ENCODE measurements at places on chromosomes 7 and 10.

- no peak for DNase-seq
Measured at GRCh38 chr10:129716211-129716681, 247.8 kb downstream of the EBF3 start.

- no peak for DNase-seq
Measured at GRCh38 chr7:89133357-89133756, 337.8 kb upstream of the TEX47 start.

DNA sequence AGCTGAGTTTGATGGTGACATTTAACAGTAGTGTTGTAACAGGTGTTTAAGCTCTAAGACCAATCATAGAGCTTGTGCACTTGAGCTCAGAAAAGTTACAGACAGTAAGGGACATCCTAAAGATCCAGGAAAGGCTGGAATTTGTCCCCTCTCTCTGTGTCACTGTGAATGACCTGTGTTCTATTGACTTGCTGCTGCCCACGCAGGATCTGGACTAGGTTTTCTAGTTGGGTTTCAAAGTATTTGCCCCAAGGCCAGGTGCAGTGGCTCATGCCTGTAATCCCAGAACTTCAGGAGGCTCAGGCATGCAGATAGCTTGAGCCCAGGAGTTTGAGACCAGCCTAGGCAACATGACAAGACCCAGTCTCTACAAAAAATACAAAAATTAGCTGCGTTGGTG is 17.1 kb downstream of the AOC1 start:
- no peak for DNase-seq

GRCh38 chr7:129332254-129333035 is 101.8 kb upstream of the STRIP2 start:
- no peak for DNase-seq

GRCh38 chr10:43360086-43360485 is 11.3 kb upstream of the FXYD4 start:
- DNase-seq, result no peak

GRCh38 chr10:46311501-46311951 is 24.7 kb downstream of the ANTXRL start:
- DNase-seq, result no peak

GRCh38 chr10:31773749-31774298 is 154.8 kb downstream of the ARHGAP12 start:
- no peak for DNase-seq

DNA sequence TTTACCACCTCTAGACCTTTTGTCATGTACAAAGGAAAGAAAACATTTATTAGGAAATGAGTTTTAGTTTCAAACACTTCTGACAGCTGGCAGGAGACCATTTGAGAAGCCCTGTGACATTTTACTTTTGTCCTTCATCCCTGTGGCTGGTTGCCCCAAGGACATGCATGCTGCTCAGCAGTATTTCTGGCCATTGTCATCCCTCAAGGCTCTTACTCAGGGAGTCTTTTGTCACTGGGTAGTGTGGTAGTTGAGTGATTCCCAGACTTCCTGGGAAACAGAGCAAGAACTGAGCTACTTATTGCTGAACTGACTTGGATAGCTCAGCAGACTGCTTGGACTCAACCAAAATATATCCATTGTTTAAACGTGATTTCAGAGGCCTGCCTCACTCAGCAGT is 142.8 kb downstream of the LRRC4 start:
- DNase-seq, result no peak

DNA sequence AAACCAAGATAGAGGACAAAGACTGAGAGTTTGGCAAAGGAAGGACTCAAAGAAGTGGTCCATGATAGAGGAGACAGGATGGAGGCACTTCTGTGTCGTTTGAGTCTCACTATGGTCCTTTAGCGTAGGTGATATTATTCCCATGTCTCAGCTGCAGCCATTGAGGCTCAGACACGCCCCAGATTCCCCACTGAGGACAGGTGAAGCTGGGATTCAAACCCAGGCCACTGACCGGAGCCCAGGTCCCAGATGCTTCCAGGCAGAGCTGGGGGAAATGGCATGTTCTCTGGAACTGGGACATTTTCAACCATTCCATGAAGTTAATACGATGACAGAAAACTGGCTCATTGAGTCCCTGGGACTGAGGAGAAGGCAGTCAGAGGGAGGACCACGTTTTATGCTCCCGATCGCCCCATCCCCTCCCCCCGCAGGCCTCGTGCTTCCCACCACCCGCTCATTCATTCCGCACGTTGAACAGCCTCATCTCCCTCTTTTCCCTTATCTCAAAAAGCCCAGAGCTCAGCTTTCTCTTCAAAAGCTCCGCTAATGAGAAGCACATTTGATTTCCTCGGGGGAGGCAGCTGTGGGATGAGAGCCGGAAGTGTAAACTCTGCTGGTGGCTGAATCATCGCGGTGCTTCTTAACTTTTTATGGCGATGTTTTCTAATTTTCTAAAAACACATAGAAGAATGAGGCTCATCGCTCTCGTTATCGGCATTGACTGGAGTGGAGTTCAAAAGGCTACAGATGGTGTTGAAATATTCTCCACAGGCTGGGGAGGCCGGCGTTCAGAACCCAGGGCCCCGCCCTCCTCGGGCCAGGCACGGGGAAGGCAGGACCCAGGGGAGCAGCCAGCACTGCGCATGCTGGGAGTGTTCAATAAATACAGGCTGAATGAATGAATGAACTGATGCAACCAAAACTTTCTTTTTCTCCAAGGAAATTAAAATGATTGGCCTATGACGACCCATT is 64.0 kb downstream of the OAT start:
- peak; percentile 31 for DNase-seq

DNA sequence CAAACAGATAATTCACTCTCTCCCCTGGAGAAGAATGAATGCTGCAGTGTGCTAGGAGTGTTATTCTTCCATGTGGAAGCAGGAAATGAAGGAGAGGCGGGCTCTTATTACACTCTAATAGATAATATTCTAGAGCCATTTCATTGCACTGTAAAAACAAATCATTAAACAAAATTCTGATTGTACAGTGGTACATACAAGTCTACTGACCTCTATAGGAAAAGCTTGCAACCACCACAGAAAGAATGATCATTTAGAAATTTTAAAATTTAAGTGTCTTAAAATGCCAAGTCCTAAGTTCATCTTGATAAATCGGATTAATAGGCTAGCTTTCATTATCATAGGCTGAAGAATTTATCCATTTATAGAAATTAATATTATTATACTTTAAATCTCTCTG is 960.3 kb upstream of the LRRN3 start:
- no peak for DNase-seq

GRCh38 chr7:22569586-22570321 is 69.8 kb upstream of the STEAP1B start:
- no peak for DNase-seq

- DNase-seq, result no peak
Measured at GRCh38 chr10:97224483-97225435, 39.0 kb upstream of the SLIT1 start.

DNA sequence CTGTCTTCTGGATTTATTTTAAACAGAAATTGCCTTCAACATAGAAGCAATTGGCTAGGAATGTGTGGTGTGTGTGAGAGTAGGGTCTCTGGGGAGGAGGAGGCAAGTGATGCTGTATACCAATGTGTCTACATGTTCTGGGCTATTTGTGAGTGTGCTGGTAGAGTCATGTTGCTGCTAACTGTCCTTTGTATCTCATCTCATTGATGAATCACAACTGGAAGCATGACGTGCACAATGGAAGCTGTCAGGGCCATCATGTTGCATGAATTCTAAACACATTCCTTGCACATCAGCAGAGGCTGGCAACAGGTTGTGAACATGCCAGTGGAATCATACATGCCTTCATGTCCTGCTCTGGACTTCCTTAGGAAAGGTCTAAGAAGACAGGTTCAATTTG is 199.7 kb downstream of the BMPER start:
- DNase-seq, result no peak
